Activated T-helper 1 cell treated with anti-CD3 and anti-CD28 coated beads, Interleukin-12 subunit alpha, Interleukin-12 subunit beta, Interleukin-2, Interleukin-4 antibody, amounts not matched to agents 30 ng/mL and 10 ng/mL and 1 ng/mL, durations not matched to agents 14 hours and 24 hours and 36 hours (primary cell): ENCODE measurements at places on chromosomes 4 and X. TPM values are rescaled to one million over a fixed set of nuclear protein-coding genes. Genes with fewer than 3 reads are reported as not detected.
A peak's percentile ranks its signal among the peaks of the same experiment; 100 is the strongest.

- H3K4me3 ChIP-seq, result no peak overlapping the region
- H3K27ac ChIP-seq, result no peak overlapping the region
- no peak for DNase-seq
- H3K4me1 ChIP-seq, result no peaks in the 10 kb centered on the region
- H3K36me3 ChIP-seq, result no peaks in the 10 kb centered on the region
Measured at GRCh38 chr4:76748649-76749048, 149.3 kb downstream of the SOWAHB start.

GRCh38 chr4:4855301-4856070, 4.0 kb upstream of the MSX1 start:
- H3K36me3 ChIP-seq, result peaks cover 2% of the 10 kb centered on the region
- H3K4me1 ChIP-seq, result peaks cover 11% of the 10 kb centered on the region
- no peak overlapping the region for H3K4me3 ChIP-seq
- peak overlapping the region; percentile 61 for H3K27ac ChIP-seq
- DNase-seq, result no peak
- peaks cover 62% of the 10 kb centered on the region for H3K27me3 ChIP-seq

DNA sequence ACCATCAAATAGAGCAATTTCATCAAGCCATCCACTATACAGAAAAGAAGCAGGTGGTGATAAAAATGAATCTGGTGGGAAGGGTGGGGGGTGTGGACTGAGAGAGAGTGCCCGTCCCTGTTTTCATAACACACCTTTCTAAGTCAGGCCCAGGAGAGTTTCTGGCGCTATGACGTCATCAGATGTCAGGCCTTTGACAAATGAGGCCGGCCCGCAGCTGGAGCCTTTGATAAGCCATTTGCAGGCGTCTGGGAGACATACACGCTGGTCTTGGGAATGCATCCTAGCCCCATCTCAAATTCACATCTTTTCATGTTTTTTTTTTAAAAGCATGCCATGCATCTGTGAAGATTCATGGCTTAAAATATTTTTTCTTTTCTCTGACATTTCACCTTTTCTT, 404.5 kb downstream of the BCOR start:
- no peaks in the 10 kb centered on the region for H3K4me1 ChIP-seq
- no peak overlapping the region for H3K4me3 ChIP-seq
- H3K36me3 ChIP-seq, result no peaks in the 10 kb centered on the region
- no peak overlapping the region for H3K27ac ChIP-seq
- DNase-seq, result no peak

DNA sequence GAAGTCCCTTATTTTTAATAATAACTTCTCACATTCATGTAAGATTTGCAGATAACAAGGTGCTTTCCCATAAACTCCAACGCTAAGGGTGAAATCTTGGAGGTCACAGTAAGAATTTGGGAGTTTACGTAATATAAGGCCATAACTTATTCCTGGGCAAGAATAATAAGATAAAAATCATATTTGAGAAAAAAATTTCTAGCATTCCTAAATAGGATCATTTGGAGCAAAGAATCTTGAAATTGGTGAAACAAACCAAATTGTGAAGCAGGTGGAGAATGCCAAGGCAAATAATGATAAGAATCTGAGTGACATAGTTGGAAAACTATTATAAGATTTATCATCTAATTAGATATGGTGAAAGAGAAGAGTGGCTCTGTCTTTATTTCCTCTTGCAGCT, 50.4 kb upstream of the FGF16 start:
- DNase-seq, result no peak
- H3K4me3 ChIP-seq, result no peak overlapping the region
- no peaks in the 10 kb centered on the region for H3K36me3 ChIP-seq
- no peak overlapping the region for H3K27ac ChIP-seq

DNA sequence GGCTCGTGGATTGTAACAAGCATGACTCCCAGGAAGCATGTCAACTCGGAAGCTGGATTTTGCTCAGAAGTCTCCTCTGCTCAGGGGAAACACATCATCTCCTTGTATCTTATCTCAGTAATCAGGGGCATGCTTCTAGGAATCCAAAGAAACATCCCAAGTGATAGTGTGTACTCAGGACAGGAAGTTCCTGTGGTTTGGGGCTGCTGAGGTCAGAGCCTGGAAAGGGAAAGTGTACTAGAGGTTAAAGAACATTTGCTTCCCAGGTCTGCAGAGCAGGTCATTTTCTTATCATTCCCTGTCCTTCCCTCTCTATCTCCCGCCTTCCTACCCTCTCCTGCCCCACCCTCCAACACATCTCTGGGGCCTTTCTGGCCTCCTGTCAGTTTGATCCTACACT, 38.8 kb downstream of the SLC34A2 start:
- H3K4me1 ChIP-seq, result no peaks in the 10 kb centered on the region
- H3K4me3 ChIP-seq, result no peak overlapping the region
- no peaks in the 10 kb centered on the region for H3K36me3 ChIP-seq
- H3K27ac ChIP-seq, result no peak overlapping the region
- peaks cover 9% of the 10 kb centered on the region for H3K27me3 ChIP-seq

RPL34 gene
- total RNA-seq, result 1,258 and 1,304 TPM in 2 replicates
